NCI-H187 (cell line): ENCODE measurements at places on chromosomes 4 and X.

DNA sequence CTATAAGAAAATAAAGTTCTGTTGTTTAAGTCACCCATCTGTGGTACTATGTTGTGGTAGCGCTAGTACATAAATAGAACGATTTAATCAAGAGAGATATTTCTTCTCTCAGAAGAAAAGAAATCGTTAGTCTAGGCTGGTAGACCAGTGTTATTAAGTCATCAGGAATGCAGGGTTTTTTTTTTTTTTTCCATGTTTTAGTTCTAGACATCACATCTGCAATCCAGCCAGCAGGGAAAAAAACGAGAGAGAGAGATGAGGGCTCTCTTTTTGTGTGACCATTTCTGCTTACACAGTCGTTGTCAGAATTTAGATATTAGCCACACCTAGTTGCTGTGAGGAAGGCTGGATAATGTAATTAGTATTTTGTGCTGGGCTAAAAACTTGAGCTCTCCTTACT is 417.4 kb downstream of the TMA16 start:
- DNase-seq, result no peak

- DNase-seq, result no peak
These were observed 73.0 kb downstream of the TMEM165 start for GRCh38 chr4:55468724-55469123.

- peak; percentile 40 for DNase-seq
These were observed 36.9 kb upstream of the SYTL4 start for GRCh38 chrX:100768679-100769338.

DNA sequence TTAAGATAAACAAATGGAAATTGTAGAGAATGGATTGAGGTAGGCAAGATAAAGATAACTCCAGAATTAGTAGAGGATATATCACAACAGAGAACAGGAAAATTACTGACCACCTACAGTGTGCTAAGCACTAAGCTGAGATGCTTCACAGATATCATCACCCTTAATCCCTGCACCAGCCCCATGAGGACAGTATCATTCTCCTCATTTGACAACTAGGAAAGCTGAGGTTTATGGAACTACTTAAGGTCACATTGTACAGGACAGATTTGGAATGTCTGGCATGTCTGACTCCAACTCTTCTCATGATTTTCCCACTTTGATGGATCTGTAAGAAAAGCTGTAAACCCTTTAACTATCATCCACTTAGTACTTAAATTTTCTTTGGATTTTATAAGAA is 95.5 kb downstream of the CASK start:
- no peak for DNase-seq

GRCh38 chr4:24248674-24249630 is 335.4 kb downstream of the DHX15 start:
- DNase-seq, result no peak

GRCh38 chr4:16794816-16795445 is 103.5 kb downstream of the LDB2 start:
- no peak for DNase-seq

- peak; percentile 24 for DNase-seq
These were observed 995.5 kb downstream of the RAB28 start for GRCh38 chr4:12488672-12489071.

- DNase-seq, result no peak
These were observed 183.6 kb downstream of the MGST2 start for GRCh38 chr4:139849219-139849618.

DNA sequence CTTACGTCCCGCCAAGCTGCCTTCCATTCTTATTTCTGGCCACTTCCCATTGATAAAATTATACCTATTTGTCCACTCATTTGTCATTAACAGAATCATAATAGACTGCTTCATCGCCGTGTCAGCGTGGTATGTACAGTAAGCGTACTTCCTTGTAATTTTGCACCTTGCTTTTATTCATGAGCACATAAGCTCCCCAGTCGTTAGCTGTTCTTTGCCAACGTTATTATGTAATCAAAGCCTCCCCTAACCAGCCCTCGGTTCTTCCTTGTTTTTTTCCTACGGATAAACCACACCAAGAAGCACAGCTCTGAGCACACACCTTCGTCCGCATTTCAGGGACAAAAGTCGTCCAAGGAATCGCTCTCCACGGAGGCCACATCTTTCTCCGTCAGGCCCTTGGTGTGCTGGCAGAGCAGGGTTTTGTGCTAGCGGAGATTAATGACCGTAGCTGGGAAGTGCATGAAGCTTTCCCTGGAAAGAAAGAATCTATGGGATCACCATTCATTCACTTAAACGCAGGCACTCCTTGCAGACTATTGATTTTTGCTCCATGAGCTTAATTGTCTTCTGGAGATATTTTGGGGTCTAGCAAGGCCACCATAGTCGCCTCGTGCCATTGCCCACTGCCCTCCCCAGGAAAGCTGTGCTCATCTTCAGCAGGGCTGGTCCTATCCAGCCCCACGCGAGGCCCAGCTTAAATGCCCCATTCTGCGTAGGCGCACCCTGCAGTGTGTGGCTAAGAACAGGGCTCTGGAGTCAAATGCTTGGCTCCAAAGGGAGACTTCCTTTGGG is 200.9 kb upstream of the PSAPL1 start:
- DNase-seq, result no peak
